Caudate nucleus (tissue), 63 donors: ENCODE measurements at places on chromosomes 3 and 15.

DNA sequence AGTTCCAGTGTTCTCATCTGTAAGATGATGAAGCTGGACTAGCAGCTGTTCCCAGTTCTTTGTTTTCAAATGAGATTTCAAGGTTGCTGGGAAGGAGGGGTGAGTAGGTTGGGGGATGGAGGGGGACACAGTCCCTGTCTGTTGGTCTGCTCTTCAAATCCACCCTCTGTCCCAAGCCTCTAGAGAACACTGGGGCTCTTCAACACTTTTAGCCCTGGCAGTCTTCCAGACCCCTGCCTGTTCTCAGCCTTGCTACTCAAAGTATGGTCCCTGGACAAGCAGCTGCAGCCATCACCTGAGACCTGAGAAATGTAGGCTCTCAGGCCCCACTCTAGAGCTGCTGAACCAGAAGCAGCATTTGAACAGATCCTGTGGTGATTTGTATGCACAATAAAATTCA lies 41.3 kb downstream of the NEK11 start:
- no peak for DNase-seq

GRCh38 chr3:53545310-53545995 lies 51.0 kb downstream of the CACNA1D start:
- DNase-seq, result no peak

- DNase-seq, result no peak
Measured at GRCh38 chr3:188309437-188310269, 155.7 kb downstream of the LPP start.

DNA sequence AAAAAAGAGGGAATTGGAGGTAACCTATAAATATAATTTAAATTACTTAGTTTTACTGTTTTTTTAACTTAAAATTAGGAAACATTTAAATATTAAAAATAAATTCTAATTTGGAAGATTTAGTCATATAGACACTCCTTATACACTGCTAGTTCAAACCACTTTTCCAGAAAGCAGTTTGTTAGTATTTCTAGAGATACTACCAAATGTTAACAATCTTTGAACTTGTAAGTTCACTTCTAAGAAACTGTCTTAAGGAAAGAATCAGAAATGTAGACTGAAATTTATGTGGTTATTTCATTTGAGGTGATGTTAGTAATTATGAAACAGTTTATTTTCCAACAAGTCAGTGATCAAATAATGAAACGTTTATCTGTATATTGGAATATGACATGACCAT lies 22.7 kb downstream of the CTDSPL2 start:
- DNase-seq, result no peak

DNA sequence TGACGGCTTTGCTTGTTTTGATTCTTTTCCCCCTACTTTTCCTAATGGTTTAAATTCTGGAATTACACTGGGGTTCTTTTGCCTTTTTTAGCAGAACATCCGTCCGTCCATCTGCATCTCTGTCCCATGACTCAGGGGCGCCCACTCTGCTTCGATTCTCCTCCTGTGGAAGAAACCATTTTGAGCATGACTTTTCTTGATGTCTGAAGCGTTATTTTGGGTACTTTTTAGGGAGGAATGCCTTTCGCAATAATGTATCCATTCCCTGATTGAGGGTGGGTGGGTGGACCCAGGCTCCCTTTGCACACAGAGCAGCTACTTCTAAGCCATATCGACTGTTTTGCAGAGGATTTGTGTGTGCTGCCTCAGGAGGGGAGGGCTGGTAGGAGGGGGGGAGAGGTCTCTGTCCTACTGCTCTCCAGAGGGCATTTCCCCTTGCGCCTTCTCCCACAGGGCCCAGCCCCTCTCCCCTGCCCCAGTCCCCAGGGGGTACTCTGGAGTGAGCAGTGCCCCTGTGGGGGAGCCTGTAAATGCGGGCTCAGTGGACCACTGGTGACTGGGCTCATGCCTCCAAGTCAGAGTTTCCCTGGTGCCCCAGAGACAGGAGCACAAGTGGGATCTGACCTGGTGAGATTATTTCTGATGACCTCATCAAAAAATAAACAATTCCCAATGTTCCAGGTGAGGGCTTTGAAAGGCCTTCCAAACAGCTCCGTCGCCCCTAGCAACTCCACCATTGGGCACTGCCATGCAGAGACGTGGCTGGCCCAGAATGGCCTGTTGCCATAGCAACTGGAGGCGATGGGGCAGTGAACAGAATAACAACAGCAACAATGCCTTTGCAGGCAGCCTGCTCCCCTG lies 19.5 kb upstream of the BSN start:
- peak; percentile 73 for DNase-seq

GRCh38 chr15:41809121-41809520 lies 18.8 kb upstream of the JMJD7 start:
- DNase-seq, result no peak

- DNase-seq, result peak; percentile 99
Measured at GRCh38 chr3:136752422-136753325, 496 bp upstream of the STAG1 start.
